CD4-positive, alpha-beta T cell treated with Interleukin-6 at 100 ng/mL for 8 hours (primary cell): ENCODE measurements at places on chromosomes 5 and 9.

DNA sequence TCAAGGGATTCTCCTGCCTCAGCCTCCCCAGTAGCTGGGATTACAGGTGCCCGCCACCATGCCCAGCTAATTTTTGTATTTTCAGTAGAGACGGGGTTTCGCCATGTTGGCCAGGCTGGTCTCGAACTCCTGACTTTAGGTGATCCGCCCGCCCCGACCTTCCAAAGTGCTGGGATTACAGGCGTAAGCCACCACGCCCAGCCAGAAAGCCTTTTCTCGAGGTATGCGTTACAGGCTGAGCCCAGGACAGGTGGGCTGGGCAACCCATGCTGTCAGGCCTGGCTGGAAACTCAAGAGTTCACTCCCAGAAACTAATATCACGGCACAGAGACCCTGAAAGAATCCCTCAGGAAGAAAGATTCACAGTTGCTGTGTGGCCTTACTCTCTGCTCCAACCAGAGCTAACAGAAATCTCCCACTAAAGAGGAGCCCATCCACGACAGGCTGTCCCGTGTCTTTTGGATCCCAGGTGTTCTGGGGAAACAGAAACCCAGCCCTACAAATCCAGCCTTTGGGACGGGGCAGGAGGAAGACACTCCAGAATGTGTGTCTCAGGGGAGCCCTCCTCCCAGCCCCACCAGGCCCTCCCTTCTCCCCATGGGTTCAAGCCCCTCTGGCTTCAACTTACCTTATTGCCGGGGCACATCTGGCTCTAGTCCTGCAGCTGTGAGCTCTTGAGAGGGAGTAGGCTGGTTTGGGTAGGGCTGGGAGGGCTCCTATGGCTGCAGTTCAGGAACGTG, 400 bp downstream of the TIFAB start:
- no peak for DNase-seq

DNA sequence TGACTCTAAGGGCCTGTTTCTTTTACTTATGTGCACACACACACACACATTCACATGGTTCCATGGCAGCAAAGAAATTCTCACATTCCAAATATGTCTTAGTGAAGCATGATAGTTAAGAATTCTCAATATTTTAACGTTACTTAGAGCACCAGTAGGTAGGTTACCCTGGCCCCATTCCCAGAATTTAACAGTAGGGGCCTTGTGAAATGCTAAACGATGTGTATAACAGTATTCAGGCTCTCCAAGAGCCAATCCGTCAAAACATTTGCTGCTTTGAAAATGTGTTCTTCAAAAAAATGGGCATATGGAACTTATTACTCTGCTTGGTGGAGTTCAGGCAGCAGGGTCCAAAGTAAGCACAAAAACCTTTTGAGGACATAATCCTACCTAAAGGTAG, 93.7 kb upstream of the DAB2 start:
- no peak for DNase-seq

DNA sequence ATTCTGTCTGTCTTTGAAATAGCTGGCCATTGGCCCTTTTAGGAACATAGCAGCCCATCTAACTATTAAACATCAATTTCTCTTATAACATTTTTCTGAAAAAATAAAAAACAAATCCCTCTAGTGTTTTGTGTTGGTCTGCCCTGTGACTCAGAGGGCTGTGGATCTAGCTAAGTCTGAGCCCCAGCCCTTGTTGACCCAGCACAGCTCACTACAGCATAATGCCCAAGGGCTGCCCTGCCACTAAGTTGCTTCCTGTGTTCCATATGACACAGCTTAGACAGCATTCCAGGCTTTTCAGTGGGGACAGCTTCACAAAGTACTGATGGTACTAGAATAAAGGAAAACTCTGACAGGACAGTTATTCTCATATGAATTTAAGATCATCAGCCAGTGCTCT, 136.0 kb downstream of the SCAMP1 start:
- DNase-seq = no peak

- DNase-seq = no peak
Measured at GRCh38 chr9:87518702-87519335, 21.2 kb downstream of the DAPK1 start.

- no peak for DNase-seq
Measured at GRCh38 chr5:179379321-179379890, 34.1 kb upstream of the ADAMTS2 start.

- DNase-seq = no peak
Measured at GRCh38 chr5:87185838-87186237, 81.8 kb upstream of the RASA1 start.

- no peak for DNase-seq
Measured at GRCh38 chr5:165459232-165459631, 1953.8 kb downstream of the MAT2B start.

DNA sequence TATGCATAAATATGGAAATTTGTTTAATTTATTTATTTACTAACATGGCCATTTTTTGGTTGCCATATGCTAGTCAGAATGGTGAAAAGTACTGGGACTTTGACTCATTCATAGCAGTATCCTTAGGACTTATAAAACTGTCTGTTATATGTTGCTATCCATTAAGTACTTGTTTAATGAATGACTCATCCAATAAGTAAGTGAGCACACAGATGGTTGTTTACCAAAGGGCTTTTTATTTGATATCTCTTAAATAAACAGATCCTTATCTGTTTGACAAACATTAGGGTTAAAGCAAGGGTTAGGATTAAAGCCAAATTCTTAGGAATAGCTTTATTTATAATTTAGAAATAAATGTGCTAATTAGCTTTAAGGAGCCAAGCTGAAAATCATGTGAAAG, 183.4 kb downstream of the FBXO4 start:
- DNase-seq = no peak

DNA sequence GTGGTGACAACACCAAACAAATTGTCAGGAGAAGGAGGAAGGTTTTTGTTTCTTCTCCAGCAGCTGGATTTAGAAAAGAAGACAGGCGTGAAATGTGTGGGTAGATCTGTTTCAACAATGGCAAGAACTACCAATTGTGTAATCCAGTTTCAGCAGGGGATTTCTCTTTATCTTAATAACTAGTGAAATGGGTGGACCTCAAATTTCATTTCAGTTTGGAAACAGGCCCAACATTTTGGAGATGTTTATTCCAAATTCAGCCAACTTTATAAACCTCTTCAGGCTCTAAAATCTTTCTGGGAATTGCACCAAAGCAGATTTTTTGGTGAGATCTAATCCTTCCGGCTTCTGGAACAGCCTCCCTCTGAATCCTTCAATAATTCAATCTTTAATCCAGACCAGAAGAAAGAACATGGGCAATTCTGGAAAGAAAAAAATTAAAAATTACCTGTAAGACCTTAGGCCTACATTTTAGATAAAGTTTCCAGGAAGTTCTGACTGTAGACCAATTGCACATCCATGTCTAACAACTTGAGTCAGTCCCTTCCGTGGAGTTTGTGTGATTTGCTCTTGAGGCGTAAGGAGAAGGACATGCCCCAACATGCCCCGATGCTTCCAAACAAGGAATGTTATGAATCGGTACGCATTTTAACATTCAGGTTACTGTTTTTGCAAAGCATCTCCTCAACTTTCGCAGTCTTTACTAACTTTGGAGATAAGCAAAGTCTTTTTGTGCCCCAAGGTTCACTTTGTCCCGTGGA, 423.6 kb downstream of the IRX1 start:
- no peak for DNase-seq

- no peak for DNase-seq
Measured at GRCh38 chr5:34959323-34959722, 30.0 kb downstream of the DNAJC21 start.
